ENCODE measurements at places on chromosomes 4 and X.
A peak's percentile ranks its signal among the peaks of the same experiment; 100 is the strongest.

GRCh38 chrX:39705290-39705689, 392.5 kb downstream of the BCOR start:
- no peak for DNase-seq

DNA sequence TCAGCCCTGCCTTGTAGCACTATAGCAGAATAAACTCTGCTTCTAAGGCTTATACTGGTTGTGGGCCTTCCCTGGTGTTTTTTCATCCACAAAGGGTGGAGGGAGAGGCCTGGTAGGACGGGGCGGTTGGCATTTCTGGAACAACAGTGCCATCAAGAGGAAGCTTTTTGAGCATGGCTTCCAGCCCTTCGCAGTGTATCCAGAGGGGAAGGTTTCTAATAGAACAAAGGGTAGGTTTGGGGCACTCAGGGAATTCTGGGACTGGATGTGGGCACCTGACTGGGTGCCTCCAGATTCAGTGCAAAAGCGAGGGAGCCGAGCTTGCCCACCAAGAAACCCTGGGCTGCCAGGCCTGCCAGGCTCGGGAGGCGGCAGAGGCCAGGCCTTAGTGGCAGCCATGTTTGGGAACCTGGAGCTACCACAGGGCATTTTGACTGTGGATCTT, 229.6 kb upstream of the AGTR2 start:
- DNase-seq = no peak

DNA sequence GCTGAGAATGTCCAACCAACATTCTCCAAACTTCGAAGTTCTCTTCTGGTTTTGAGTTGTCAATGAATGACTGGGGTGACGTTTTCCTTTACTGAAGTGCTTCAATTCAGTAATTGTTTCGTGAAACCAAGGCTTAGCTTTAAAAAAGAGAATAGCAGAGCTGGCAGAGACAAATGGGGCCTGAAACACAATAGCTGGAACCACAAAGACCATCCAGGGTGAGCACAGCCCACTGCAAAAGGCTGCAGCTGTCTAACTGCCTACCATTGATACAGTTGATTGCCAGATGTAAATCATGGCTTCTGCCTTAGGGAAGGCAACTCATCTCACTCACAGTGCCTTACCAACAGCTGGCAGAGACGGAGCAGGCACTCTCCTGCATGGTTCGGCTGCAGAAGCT, 78.7 kb upstream of the ZNF518B start:
- no peak for DNase-seq

- no peak for DNase-seq
Measured at GRCh38 chr4:186760576-186760975, 36.9 kb upstream of the FAT1 start.

GRCh38 chrX:132648895-132649294, 160.1 kb upstream of the MBNL3 start:
- no peak for DNase-seq

- DNase-seq = peak; percentile 32
Measured at GRCh38 chr4:180028682-180029081, 2214.5 kb upstream of the TENM3 start.

GRCh38 chr4:104818579-104818978, 323.9 kb upstream of the CXXC4 start:
- DNase-seq = no peak

GRCh38 chr4:83281307-83281706, 3.3 kb downstream of the COQ2 start:
- no peak for DNase-seq

DNA sequence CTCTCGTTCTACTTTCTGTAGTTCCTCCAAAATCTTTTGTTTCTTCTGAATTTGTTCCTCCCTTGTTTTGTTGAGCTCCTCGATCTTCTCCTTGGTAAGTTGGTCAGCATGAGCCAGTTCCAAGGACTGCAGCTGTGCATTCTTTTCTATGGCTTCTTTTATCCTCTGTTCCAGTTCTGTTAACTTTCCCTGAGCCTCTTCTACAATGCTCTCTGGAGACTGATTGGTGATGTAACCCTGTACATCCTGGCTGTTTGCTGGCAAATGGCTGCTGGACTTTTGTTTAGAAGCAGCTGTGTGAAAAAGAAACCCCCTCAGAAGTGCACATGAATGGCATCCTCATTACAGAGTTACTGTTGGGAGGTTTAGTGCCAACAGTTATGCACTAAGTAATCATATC, 70.5 kb upstream of the COX18 start:
- peak; percentile 8 for DNase-seq

GRCh38 chr4:53484911-53485657, 106.2 kb downstream of the LNX1 start:
- DNase-seq = peak; percentile 82

- no peak for DNase-seq
Measured at GRCh38 chrX:2782171-2782570, 30.3 kb downstream of the XG start.

GRCh38 chr4:61933527-61933926, 733.4 kb downstream of the ADGRL3 start:
- DNase-seq = peak; percentile 63

GRCh38 chrX:151279161-151279560, 102.8 kb downstream of the GPR50 start:
- DNase-seq = no peak

DNA sequence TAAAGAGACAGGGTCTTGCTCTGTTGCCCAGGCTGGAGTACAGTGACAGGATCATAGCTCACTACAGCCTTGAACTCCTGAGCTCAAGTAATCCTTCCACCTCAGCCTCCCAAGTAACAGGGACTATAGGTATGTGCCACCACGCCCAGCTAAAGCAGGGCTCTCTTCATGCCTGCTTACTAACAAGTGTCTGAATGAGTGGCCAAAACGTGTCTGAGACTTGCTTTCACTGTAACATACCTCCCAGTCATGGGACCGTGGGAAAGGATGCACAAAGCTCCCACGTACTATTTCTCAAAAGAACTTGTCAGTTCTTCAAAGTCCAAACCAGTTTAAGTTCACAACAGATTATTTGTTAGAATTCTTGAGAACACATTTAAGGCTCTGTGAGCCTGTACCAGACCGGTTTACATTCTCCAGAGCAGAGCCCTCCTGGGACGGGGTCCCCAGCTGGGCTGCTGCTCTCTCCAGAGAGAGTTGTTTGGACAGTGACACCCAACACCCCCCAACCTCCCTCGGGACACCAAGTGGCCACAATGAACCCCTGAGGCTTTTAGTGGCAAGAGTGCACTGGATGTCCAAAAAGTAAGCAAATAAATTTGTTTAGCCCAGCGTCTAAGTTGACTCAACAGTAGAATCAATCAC, 24.1 kb downstream of the SH3KBP1 start:
- no peak for DNase-seq

- no peak for DNase-seq
Measured at GRCh38 chr4:40555176-40555900, 74.3 kb downstream of the RBM47 start.

- no peak for DNase-seq
Measured at GRCh38 chr4:38654273-38654672, 9.7 kb upstream of the KLF3 start.

DNA sequence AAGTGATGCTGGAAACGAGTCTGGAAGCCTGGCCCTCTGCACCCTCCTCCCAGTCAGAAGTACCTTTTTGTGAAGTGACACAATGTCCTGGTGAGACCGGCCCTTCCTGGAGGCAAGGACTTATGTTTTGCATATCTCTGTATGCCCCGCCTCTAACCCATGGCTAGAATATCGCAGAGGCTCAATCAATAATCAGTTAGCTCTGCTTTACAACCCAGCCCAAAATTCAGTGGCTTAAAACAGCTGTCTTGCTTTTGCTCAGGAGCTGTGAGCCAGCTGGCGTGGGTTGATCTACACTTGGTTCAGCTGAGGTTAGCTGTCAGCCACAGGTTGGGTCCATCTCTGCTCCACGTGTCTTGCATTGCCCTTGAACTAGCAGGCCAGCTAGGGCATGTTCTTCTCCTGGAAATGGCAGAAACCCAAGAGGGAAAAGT, 98.8 kb upstream of the METTL14 start:
- no peak for DNase-seq

DNA sequence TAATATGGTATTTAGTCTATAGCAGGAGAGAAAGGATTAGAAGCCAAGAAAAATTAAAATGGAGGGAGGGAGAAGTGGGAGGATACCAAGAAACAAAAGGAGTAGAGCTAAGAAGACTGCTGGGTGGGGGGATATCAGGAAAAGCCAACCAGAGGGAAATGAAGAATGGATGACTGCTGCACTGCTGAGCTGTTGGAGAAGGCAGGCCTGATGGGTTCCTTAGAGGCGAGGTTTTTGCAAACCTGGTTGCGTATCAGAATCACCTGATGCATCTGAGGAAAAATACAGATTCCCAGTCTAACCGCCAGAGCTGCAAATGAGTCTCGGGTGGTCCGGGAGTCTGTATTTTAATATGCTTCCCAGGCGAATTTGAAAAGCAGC, 1.5 kb downstream of the PGRMC1 start:
- peak; percentile 61 for DNase-seq

GRCh38 chrX:53268173-53268572, 13.2 kb downstream of the IQSEC2 start:
- DNase-seq = no peak

- DNase-seq = no peak
Measured at GRCh38 chrX:14014526-14014925, 15.2 kb downstream of the GEMIN8 start.

DNA sequence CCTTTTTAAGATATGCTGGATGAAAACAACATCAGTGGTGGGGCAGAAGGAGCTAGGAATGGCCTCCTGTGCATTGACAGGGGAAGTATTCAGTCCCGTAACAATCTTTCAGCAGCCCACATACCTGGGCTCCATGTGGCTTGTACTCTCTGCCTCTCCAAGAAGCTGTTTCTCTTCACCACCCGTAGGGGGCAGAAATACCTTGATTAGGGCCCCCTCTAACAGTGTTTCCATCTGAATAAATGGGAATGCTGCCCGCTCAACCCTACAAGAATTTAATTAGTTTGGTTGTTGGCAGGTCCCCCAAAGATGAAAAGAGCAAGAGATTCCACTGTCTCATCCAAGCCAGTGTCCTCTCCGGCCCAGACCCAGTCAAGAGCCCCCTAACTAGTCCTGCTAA, 155.2 kb downstream of the SMIM20 start:
- no peak for DNase-seq

DNA sequence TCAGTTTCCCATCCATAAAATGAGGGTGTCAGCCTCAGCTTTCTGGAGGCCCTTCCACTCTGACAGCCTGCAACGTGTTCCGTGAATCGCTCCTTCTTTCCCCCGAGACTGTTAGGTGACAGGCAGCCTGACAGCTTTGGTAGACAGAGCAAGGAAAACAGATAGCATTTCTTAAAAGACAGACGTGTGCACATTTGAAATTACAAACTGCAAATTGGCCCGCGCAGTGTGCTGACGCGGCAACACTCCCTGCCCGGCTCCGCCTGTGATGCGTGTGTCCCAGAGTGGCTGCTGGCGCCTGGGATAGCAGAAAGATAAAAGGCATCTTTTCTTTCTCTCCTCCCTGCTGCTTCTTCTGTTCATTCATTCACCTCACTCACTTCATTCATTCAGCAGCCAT, 245.3 kb downstream of the AFAP1 start:
- peak; percentile 94 for DNase-seq

DNA sequence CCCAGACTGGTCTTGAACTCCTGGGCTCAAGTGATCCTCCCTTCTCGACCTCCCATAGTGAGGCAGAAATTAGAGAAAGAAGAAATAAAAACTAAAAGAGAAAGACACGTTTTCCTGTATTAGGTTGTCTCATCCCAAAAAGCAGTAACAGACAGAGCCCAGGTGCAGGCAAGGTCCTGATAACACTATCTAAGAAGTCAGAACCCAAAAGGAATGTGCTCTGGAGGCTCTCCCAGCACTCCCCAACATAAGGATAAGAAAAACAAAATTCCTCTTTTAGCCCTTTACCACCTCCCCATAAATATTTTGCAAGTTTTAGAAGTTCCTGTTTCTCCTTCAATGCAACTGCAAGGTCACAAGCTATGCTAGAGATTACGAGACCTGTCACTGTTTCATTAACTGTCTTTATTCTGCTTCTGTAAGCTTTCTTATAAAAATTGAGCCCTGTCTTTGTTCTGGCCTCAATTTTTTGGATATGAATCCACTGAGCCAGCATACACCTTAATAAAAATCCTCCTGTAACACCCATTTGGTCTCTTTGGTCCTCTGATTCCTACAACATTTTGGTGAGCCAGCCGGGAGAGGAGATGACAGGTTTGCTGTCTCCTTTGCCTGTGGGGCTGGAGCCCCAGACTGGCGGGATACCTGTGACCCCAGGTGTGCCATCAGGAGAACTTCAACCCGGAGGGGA, 25.9 kb downstream of the LIAS start:
- DNase-seq = no peak

GRCh38 chrX:106649523-106650428, 38.0 kb downstream of the RADX start:
- no peak for DNase-seq

DNA sequence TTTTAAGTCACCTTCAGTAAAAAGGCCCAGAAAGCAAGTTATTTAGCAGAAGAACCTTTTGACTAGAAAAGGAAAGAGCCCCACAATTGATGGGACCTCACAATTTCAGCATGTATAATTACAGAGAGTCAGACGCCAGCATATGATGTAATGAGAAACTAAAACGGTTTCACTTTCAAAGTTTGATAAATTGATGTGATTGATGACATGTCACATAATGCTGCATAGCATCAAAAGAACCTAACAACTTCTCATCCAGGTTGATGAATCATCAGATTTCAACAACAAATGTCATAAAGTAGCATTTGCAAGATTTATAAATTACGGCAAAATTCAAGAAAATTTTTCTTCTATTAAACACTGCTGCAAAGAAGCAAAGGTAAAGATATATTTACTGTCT, 3.9 kb upstream of the GAR1 start:
- DNase-seq = no peak

- no peak for DNase-seq
Measured at GRCh38 chrX:45479835-45480422, 279.3 kb upstream of the DIPK2B start.

DNA sequence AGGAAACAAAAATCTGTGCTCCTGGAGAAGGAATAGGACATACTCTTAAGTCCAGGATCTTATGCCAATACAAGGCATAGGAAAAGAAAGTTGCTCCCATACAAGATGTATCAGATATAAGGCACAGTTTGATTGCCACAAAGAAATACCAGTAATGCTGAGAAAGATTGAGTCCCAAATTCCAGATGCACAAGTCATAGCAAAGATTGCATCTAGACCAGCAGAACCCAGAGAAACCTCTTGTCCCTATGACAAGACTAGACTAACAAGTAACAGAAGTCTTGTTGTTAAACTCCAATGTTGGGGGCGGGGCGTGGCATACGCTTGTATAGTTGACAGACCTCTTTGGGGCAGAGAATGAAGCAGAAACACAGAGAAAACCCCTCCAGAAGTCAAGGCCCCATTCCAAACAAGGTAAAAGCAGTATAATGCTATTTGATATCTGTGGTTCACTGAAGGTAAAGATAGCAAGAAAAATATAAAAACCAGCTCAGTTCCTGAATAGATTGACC, 671.5 kb upstream of the GRIA3 start:
- no peak for DNase-seq

- no peak for DNase-seq
Measured at GRCh38 chr4:112748352-112748878, 111.5 kb downstream of the LARP7 start.

- DNase-seq = no peak
Measured at GRCh38 chr4:53590187-53590586, 1.1 kb downstream of the LNX1 start.

- DNase-seq = no peak
Measured at GRCh38 chrX:111568354-111568753, 56.9 kb downstream of the SERTM2 start.

- no peak for DNase-seq
Measured at GRCh38 chr4:77564231-77564630, 41.4 kb upstream of the CXCL13 start.
